ENCODE measurements at places on chromosomes 2 and 18.

GRCh38 chr2:218465987-218466633, 47.2 kb downstream of the VIL1 start:
- no peak for DNase-seq

DNA sequence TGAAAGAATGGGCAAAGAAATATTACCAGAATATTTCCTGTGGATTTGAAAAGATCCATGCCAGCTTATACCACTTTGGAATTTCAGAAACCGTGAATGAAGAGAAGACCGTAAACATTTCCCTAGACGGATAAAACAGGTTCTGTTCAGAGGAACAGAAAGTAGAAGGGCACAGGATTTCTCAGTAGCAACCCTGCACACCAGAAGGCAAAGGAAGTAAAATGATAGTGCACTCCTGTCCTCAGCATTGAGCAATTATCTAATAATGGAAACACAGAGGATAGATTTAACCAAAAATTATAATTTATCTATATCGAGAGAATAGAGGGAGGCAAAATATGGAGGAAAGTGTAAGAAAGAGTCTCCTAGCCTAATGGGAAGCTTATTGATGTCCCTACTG, 87.0 kb upstream of the ITGA6 start:
- DNase-seq = no peak

- DNase-seq = no peak
Observed at GRCh38 chr18:56377231-56377630, 261.2 kb downstream of the TXNL1 start.

GRCh38 chr2:125427721-125428315, 1228.1 kb upstream of the GYPC start:
- DNase-seq = no peak

DNA sequence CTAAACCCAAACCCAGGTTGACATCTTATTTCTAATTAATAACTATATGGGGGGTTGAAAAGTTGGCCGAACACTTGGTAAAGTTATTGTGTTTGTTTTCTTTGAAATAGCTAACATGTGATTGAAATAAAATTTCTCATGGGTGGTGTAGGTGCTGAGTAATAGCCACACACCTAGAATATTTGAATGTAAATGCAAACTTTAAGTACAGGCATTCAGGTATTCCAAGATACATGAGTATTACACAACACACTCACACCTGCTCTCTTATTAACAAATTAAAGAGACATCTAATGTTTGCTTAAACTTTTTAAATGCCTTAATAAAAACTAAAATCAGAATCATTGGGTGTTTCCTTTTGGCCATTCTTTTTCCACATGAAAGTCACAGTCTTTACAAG, 165.5 kb downstream of the EHBP1 start:
- DNase-seq = no peak

DNA sequence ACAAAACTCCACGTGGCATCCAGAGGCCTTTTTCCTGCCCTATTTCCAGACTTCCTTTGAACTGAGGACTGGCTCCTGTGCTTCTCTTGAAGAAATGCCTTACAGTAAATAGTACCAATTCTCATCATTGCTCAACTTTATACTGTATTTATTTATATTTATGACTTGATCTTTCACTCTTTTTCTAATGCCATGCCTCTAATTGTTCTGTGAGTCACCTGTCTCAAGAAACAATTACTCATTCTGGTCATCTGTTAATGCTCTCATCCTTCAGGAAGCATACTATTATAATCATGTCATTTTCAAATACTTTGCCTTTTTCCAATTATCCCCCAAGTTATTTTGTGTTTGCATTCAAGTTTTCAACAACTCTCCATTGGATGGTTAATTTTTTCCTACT, 85.9 kb downstream of the DCDC2C start:
- no peak for DNase-seq

DNA sequence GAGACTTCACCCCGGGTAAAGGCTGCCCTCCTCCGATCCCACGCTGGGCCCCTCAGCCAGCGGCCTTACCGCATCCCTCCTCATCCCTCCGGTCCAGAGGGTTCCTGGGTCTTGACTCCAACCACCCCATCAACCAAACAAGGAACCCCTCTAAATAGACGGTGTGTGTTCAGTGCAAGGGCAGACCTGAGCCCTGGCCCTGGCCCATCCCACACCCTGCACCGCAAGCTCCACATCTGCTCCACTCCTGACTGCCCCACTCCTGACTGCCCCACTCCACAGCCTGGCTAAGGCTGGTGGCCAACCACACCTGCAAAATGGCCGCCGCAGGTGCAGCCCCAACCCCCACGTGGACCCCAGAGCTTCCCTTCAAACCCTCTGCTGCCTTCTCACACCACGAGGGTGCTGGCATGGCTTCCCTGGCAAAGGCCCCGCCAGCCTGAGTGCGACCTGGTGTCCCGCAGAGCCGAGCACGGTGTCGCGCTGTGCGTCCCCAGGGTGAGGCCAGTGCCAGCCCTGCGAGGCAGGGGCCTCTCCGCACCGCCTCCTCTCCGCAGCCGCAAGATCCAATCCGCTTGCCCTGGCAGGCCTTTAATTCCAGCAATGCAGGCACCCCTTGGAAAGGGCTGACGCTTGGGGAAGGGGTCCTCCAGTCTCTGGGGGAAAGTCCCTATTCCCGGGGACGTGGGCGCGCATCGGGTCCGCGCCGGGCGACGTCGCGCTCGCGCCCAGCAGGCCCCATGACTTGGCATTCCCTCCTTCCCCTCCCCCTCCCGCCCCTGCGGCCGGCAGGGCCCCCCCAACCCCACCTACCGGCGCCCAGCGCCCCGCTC, 1.5 kb downstream of the KIF1A start:
- peak; percentile 67 for DNase-seq

GRCh38 chr2:159399716-159400415, 113.4 kb upstream of the WDSUB1 start:
- no peak for DNase-seq

GRCh38 chr2:71927757-71928715, 219.6 kb downstream of the CYP26B1 start:
- peak; percentile 43 for DNase-seq

- no peak for DNase-seq
Observed at GRCh38 chr2:120517751-120518469, 172.0 kb downstream of the INHBB start.

- DNase-seq = no peak
Observed at GRCh38 chr2:133502678-133503077, 65.6 kb downstream of the NCKAP5 start.

DNA sequence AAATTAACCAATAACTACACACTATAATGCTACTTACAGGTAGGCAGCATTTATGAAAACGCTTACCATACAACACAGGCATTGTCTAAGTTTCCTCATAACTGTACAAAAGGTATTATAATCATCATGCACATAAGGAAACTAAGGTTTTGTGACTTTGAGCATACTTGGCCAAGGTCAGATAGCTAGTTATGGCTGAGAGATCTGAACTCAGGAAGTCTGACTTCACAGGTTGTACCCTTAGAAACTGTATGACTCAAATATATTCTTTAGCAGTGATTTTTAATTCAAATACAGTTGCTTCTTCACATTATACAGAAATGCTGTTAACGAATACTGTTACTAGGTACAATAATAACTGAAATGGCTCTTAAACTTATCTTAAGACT, 89.3 kb downstream of the TRIP12 start:
- DNase-seq = no peak

- no peak for DNase-seq
Observed at GRCh38 chr2:180048251-180048650, 41.2 kb upstream of the CWC22 start.

- DNase-seq = no peak
Observed at GRCh38 chr2:45860136-45861121, 209.0 kb downstream of the PRKCE start.

- peak; percentile 1 for DNase-seq
Observed at GRCh38 chr2:1791006-1791605, 46.8 kb upstream of the PXDN start.

- DNase-seq = no peak
Observed at GRCh38 chr2:33444967-33445366, 31.5 kb upstream of the RASGRP3 start.

DNA sequence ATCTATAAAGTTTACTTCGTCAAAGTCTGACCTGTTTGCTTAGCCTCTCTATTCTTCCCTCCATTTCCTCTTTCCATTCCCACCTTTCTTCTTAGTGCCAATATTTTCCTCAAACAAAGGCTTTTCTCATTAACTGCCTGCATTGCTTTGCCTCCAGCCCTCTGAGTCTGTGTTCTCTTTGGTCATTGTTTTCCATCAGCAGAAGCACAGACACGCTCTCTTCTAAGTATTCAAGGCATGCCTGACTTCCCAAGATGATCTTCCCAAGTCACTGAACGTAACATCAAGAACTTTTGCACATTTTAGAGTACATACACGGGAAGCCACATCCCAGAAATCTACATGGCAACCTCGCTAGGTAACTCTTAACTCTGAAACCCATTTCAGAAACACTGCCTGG, 32.6 kb upstream of the ANXA4 start:
- no peak for DNase-seq

- DNase-seq = no peak
Observed at GRCh38 chr18:58015065-58015780, 28.8 kb upstream of the NEDD4L start.

DNA sequence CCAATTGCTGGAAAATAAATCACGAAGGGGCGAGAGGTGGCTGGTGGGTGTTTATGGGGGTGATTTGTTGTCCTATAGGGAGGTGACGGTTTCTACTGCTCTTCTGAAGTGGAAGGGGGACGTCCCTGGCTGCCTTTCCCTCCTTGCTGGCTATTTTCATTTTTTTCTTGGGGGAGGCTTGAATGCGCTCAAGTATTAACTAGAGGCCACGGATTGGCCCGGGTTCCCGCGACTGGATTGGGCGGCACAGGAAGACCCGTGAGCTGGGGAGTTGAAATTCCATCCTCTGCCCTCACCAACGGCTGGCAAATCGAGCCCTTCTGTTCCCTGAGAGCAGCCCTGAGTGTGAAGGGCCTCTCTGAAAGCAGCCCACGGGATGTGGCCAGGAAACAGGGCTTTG, 176.5 kb upstream of the SPRED2 start:
- no peak for DNase-seq

- DNase-seq = no peak
Observed at GRCh38 chr18:78244779-78245178, 734.8 kb upstream of the SALL3 start.

GRCh38 chr2:168196764-168197180, 50.6 kb downstream of the STK39 start:
- no peak for DNase-seq

- DNase-seq = no peak
Observed at GRCh38 chr2:39275016-39275415, 31.2 kb upstream of the CDKL4 start.

GRCh38 chr2:61658841-61659780, 121.0 kb upstream of the XPO1 start:
- no peak for DNase-seq

Measured in spleen (tissue), 13 donors.